Occipital lobe (tissue), 3 donors: ENCODE measurements at places on chromosomes 4 and X.

DNA sequence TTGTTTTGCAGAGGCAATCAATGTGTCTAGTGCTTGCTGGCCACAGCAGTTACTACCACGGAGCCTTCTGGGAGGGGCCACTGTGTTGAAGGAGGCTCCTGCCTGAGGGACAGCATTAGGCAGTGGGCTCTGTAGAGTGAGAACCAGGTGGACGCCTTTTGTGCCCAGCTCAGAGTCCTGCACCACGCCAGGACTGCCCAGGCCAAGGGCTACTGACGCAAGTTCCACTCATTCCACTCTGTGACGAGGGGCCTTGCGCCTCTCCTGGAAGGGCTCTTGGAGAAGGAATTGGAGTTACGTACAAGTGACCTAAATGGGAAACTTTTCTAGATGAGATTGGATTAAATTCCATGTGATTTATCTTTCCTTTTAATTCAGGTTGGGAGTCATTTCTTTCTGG lies 102.8 kb upstream of the MAGEE2 start:
- no peak for DNase-seq

GRCh38 chr4:26985873-26986272 lies 125.2 kb downstream of the STIM2 start:
- no peak for DNase-seq

DNA sequence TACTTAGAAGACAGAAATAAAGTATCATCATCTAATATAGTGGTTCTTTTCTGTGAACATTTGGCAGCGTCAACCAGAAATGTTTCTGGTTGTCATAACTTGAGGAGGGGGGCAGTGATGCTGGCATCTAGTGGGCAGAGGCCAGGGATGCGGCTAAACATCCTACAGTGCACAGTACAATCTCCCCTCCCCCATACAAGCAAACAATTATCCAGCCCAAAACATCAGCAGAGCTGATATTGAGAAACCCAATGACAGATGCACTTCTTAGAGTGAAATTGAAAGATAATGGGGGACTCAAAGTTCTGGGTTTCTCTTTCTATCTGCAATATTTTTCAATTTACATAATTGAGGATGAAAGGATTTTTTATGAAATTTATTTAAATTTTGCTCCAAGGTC lies 1.9 kb upstream of the EIF1AX start:
- no peak for DNase-seq

DNA sequence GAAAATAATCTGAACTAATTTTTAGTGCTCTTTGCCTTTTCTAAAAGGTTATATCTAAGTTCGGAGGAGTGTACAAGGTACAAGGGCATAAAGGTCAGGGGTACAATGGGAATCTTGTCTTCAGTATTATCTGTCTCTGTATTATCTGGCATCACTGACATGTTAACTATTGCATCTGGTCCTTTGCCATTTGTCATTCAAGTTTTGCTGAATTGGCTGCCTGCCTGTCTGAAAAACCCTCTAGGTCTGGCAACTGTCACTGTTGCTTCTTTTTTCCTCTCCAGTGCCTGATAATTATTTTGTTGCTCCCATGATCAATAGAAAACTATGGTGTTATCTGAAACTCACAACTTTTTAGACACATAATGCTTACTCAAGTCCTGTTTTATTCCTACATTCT lies 112.5 kb upstream of the STK26 start:
- no peak for DNase-seq

- no peak for DNase-seq
These were observed 42.5 kb downstream of the RTL9 start for GRCh38 chrX:110401135-110401534.

DNA sequence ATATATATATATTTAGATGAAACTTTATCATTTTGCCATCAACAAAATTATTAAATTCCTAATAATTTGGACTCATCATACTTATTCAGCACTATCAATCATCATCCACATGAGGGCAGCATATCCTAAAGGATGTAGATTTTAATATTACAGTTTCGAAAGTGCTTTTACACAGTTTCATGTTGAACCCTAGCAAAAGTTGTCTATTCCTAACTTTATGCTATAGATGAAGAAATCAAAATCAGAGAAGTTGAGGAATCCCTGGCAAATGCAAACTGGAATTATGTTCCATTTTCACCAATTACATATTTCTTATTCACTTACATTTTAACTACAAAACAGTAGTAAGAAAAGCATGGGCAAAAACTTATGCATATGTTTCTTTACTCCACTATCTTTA lies 36.6 kb upstream of the UGT2A1 start:
- no peak for DNase-seq
